Tibial artery (tissue), 4 donors: ENCODE measurements at places on chromosomes 2 and 18.

DNA sequence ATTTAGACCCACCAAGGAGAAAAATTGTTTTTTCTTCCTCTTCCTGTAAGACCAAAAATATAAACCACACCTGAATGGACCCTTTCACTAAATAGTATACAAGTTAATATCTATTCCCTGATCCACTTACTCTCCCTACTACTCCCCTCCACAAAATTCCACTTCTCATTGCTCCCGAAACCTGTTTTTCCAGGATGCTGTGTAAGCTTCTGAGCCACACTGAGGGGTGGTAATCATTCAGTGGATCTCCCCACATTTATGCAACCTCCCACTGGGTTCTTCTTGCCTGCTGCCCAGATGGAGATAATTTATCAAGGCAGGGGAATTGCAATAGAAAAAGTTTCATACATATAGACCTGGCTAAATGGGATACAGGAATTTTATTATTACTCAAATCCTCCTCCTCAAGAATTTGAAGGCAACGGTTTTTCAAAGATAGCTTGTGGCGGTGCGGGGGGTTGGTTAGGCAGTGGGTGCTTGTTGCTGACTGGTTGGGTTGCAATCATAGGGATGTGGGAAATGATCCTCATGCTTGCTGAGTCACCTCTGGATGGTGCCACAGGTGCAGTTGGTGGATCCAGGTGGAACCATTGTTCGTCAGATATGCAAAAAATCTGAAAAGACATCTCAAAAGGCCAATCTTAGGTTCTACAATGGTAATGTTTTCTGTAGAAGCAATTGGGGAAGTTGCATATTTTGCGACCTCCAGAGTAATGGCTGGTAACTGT, 970.3 kb downstream of the CNTNAP5 start:
- no peak for DNase-seq

- no peak for DNase-seq
These were observed 11.8 kb downstream of the CHRNA1 start for GRCh38 chr2:174752403-174753037.

- DNase-seq, result no peak
These were observed 149.6 kb upstream of the GALNT5 start for GRCh38 chr2:157107877-157108276.

DNA sequence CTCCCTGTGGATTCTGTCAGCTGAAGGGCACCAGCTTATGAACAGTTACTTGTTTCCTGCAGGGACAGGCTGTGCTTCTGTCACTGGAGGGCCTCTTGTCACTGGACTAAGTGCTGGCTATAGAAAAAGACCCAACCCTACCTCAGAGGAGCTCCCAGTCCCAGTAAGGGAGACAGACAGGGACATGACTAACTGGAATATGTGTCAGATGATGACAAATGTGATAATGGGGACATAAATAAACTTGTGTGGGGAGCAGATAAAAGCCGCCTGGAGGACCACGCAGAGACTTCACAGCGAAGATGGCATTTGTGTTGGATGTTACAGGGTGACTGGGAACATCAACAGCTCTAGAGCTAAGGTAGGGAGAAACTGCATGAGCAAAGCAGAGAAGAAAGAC, 95.0 kb downstream of the MAPRE2 start:
- DNase-seq, result no peak

DNA sequence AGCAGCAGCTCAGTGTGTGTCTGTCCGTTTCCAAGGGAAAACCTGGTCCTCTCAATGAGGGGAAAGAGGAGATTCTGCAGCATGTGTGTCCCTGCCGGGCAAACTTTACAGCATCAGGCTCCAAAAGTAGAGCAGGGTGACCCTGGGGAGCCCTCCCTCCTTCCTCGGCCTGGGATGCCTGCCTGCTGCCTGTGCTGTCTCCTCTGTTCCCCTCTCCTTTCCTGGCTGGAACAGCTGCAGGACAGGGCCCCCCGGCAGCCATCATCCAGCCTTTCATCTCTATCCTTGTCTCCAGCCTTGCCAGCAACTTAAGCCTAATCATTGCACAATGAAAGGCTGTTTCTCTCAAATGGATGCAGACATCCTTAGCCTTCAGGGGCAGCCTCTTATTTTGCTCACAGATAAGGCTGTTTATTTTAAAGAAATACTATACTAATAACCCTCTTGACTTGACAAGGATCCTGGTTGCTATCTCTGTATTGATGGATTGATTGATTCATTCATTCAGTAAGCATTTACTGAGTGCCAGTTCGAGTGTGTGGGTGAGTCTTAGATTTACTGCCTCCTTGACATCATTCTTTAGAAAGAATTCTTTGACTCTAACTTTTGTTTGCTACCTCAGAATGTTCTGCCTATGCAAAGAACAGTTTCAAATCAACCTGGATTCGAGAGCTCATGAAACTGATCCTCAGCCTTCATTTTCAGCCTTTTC, 40.6 kb upstream of the EDAR start:
- DNase-seq, result no peak

- DNase-seq, result no peak
These were observed 541.3 kb upstream of the SOX11 start for GRCh38 chr2:5150871-5151270.

- no peak for DNase-seq
These were observed 31.7 kb downstream of the GPC1 start for GRCh38 chr2:240467149-240467642.

GRCh38 chr18:73679941-73680712, 467.5 kb downstream of the FBXO15 start:
- DNase-seq, result no peak

- DNase-seq, result no peak
These were observed 20.9 kb upstream of the HK2 start for GRCh38 chr2:74812787-74813590.

DNA sequence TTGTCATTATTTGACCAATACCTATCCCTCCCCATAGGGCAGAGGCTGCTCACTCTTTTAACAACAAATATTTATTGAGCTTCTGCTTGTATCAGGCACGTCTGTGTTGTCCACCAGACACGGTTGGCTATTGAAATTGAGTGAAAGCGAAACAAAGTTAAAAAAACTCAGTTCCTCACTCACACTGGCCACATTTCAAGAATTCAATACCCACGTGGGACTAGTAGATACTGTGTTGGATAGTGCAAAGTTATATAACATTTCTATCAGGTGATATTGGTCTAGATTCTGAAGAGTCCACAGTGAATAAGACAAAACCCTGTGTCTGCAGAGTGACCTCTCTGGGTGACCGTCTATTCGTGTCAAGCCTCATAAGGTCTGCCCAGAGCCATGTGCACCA, 43.9 kb upstream of the GALR1 start:
- no peak for DNase-seq

GRCh38 chr2:215657844-215658243, 222.0 kb upstream of the FN1 start:
- DNase-seq, result peak; percentile 31

GRCh38 chr2:156124458-156124857, 208.1 kb downstream of the NR4A2 start:
- no peak for DNase-seq

DNA sequence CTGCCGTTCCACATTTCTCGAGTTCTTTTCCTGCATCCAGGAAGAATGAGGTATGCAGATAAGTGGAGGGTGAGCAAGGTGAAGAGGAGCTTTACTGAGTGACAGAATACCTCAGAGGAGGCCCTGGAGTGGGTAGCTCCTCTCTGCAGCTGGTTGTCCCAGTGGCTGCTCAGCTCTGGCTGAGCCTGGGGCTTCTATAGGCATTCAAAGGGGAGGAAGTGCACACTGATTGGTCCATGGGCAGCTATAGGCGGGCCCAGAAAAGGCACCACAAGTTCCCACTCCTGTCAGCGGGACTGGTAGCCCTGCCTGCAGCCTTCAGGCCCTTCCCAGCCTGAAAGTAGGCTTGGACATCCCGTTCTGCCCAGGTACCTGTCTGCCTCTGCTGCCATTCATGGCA, 94.7 kb downstream of the DOK6 start:
- no peak for DNase-seq

DNA sequence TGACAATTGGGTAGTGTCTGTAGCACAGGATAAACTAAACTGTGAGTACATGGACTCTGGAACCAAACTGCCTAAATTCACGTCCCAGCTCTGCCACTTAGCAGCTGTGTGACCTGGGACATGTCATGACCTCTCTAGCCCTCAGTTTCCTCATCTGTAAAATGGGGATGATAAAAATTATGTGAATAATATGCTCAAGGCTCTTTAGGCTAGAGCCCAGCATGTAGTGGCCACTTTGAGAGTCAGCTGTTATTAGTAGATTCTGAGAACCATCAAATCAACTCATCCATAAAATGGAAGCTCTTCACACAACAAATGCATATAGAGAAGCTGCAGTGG, 87.7 kb downstream of the INPP5D start:
- DNase-seq, result peak; percentile 1

DNA sequence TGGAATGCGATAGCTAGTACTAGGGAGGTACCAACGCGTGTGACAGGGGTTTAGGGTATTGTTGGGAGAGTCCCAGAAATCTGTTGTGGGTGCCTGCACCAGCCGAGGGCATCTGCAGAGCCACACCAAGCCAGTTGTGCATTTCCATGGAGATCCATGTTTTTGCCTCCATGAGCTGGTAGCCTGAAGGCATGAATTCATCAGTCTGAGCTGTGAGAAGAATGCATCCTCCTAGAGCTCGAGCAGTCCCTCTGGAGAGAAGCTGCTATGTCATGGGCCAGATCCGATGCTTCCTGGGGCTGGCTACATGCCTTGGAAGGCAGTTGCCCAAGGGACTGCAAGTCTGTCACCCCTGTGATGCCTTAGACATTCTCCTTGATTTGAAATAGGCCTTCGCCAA, 57.9 kb downstream of the LIPG start:
- no peak for DNase-seq

GRCh38 chr2:83901317-83901716, 557.8 kb downstream of the SUCLG1 start:
- DNase-seq, result no peak

DNA sequence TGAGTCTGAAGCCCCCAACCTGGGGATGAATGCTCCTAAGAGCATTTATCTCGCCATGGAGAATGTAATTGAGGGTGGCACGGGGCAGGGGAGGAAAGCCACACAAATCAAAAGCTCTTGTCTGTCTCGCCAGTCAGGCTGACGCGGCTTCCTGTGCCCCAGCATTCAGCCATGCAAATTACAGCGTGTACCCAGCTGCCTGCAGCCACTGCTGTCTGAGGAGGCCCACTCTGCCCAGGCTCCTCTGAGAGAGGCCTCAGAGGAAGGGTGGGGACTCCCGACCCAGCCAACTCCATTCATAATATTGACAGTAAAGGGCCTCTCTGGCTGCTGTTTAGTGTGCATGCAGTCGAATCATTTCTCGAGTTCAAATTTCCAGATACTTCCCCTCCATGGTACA, 22.0 kb downstream of the SMAD7 start:
- peak; percentile 74 for DNase-seq

- DNase-seq, result no peak
These were observed 17.0 kb downstream of the HNRNPA3 start for GRCh38 chr2:177229442-177230242.

GRCh38 chr2:198731842-198732399, 725.8 kb downstream of the SATB2 start:
- DNase-seq, result no peak

GRCh38 chr2:147829106-147829505, 15.7 kb upstream of the ACVR2A start:
- no peak for DNase-seq

GRCh38 chr18:1412655-1413322, 508.1 kb downstream of the ADCYAP1 start:
- no peak for DNase-seq

DNA sequence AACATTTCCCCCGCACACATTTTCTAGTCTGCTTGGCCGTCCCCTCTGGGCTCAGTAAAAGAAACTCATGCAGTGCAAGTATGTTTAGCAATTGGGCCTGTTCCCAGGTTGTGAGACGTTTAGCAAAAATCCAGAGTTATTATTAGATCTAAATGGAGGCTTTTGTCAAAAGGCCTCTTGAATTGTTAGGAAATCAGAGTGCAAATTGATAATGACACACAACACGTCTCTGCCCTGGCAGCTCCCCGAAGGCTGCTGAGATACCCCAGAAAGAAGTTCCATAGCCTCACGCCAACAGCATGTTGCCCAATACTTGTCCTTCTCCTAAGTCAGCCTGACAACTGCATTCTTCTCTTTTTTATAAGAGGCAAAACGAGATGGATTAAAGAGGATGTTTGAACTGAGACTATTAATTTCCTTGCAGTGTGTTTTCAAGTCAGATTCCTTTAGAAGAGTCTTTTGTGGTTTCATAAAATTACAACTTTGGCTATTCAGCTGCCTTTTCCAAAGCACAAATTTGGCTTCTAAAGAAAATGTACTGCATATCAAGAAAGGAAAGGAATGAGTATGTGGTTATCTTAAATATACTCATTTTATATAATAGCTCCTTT, 202.2 kb downstream of the TRIB2 start:
- peak; percentile 84 for DNase-seq

GRCh38 chr2:32559136-32559535, 68.7 kb upstream of the TTC27 start:
- no peak for DNase-seq

- no peak for DNase-seq
These were observed 68.0 kb downstream of the SERPINB8 start for GRCh38 chr18:64037812-64038414.

- no peak for DNase-seq
These were observed 2.1 kb downstream of the ATL2 start for GRCh38 chr2:38374984-38375383.

DNA sequence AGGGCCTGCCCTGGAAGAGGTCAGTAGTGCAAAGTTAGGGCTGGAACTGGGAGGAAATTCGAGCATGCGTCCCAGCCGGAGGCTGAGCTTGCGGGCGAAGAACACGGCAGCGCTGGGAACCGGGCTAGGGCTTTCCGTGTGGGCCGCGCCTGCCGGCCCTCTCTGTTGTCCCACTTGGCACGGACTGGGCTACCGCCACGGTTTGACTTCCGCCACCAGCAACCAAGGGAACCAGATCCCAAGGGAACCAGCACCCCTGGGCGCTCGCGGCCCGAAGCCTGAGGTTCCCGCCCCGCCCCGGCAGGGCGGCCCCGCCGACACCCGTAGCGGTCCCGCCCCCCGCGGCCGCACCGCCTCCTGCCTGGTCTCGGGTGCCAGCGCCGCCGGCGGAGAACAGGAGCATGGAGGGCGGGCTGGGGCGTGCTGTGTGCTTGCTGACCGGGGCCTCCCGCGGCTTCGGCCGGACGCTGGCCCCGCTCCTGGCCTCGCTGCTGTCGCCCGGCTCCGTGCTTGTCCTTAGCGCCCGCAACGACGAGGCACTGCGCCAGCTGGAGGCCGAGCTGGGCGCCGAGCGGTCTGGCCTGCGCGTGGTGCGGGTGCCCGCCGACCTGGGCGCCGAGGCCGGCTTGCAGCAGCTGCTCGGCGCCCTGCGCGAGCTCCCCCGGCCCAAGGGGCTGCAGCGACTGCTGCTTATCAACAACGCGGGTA, at the start of gene SPR:
Gene SPR, plus strand, starts transcription at position 377 of the 708 bp plus-strand sequence. Its CDS starts 25 bp downstream, at position 402.
- DNase-seq, result peak; percentile 83

- peak; percentile 84 for DNase-seq
These were observed 59.8 kb downstream of the MEIS1 start for GRCh38 chr2:66494708-66495107.
